ENCODE measurements at places on chromosomes 16 and 17.

DNA sequence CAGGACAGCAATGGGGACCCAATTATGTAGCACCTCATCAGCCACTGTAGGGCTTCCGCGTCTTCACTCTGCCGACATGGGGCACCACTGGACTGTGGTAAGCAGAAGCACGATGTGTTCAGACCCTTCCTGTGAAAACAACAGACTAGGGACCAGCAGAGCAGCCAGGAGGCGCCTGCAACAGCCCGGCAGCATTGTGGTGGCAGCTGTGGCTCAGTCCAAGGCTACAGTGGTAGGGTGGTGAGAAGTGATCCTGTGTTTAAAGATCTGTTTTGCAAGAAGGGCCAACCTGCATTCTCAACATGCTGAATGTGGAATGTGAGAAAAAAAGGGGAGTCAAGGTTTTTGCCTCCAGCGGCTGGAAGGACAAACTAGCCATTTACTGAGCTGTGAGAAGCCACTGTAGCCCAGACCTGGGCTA lies 80.8 kb downstream of the GAS7 start:
- DNase-seq = no peak

DNA sequence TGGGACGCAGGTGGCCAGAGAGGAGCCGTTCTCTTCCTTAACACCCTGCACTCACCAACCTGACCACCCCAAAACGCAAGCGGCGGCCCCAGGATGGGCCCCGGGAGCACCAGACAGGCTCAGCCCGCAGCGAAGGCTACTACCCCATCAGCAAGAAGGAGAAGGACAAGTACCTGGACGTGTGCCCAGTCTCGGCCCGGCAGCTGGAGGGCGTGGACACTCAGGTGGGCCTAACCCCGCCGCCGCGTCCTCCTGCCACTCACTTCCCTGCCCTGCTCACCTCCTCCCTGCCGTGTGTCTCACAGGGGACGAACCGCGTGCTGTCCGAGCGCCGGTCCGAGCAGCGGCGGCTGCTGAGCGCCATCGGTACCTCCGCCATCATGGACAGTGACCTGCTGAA lies 4.6 kb upstream of the HSD3B7 start:
- no peak for DNase-seq

DNA sequence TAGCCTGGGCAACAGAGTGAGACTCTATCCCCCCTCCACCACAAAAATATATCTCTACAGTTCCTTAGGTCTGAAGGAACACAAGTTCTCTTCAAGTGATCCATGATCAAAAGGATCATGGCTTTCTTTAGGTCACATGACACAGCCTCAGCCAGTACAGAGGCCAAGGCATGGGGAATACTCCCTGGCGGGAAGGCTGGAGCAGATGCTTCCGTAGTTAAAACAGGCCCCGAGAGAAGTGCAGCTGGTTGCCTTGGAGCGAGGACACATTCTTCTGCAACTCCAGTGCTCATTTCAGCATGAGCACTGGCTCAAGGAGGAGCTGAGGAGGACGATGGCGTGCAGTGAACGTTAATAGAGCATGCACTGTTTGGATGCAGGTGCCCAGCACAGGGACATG lies 13.5 kb downstream of the CDIP1 start:
- no peak for DNase-seq

GRCh38 chr17:78957128-78957527 lies 22.6 kb downstream of the LGALS3BP start:
- no peak for DNase-seq

DNA sequence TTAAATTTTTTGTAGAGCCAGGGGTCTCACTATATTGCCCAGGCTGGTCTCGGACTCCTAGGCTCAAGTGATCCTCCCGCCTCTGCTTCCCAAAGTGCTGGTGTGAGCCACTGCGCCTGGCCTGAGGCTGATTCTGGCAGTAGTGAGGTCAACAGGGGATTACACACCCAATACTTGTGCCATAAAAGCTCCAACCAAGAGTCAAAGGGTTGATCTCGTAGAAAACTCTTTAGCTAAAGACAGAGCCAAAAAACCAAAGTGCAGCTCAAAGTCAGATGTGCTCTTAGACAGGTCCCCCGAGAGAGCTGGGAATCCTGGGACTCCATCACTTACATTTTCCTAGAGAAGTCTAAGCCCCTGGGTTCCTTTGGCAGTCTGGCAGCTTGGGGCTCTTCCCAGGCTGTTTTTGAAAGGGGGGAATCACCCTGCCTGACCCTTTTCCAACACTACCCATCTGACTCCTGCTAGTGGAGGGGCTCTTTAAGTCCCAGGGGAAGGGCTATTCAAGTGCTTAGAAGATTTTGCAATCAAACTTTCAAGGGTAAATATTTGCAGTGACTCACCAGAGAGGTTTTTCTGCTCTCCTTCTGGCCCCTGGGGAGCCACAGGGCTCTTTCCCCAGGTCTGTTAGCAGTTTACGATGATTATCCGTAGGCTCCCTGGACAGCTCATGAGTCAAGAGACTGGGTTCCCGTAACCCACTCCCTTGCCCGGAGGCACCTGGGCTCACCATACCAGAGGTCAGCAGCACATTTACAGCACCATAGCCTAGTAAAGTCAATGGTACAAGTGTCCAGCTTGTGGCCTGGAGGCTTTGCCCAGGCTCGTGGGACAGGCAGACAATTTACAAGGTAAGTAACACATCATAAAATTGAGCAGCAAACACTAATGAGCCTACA lies 408.7 kb downstream of the SLC39A11 start:
- no peak for DNase-seq

GRCh38 chr17:2195729-2196128 lies 107.9 kb downstream of the SMG6 start:
- no peak for DNase-seq

DNA sequence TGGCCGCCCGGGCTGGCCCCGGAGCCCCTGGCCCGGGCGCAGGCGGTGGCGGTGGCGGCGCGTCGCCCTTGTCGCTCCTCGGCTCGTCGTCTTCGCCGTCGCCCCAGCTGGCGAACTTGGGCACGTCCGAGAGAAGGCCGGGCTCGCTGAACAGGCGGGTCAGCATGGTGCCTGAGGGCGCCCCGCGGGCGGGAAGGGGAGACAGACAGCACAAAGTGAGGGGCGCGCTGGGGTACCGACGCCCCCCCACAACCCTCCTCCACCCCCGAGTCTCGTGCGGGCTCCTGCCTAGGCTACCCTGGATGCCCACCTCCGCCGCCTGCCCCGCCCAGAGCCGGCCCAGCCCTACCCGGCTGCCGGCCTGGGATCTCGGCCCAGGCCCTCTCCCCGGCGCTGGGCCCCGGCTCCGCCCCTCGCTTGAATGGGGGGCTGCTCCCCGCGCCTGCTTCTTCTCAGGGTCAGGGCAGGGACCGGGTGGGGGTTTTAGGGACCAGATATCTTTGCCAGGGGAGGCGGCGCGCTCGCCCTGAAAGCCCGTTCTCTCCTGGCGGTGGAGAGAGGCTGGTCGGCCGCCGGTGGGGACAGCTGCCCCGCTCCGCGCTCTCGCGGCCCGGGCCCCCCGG lies 1.2 kb downstream of the NEUROD2 start:
- no peak for DNase-seq

GRCh38 chr16:27325736-27326135 lies 12.0 kb downstream of the IL4R start:
- DNase-seq = no peak

GRCh38 chr17:13240851-13241250 lies 223.0 kb upstream of the ELAC2 start:
- no peak for DNase-seq

DNA sequence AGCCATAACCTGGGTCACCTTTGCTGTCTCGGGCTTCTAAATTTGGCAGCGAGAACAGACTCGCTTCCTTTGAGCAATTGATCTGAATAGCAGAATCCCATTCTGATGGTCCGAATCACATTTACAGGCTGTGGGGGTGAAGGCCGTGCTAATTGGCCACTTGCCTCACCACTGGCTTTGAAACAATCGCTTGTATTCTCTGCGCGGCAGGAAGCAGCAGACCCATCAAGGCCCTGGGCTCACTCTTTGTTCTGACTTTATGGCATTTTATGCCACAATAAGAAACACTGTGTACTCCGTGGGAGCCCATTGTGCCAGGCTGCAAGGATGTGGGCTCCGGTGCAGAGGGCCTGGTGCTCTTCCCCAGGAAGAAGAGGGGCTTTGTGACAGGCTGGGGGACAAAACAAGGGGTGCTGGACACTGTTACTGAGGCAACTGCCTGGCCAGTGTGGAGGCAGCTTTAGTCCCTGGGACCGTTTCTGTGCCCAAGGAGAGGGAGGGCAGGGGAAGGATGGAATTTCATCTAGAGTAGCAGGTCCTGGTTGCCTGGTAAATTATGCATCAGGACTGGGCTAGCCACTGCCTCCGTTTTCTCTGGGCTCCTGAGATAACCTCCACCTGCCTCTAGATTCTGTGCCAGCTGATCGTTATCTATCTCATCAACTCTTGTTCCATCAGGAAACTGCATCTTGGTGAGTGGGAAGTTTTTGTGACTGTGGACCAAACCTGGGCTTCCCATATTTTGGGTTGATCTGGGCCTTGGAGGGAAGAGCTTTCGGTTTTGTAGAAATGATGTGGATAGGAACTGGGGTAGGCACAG lies 78.5 kb downstream of the MRC2 start:
- DNase-seq = no peak

- no peak for DNase-seq
Observed at GRCh38 chr17:77894126-77894956, 64.2 kb upstream of the TNRC6C start.

- no peak for DNase-seq
Observed at GRCh38 chr16:67339453-67339852, 12.8 kb downstream of the LRRC36 start.

GRCh38 chr17:56431736-56432135 lies 161.8 kb upstream of the NOG start:
- DNase-seq = no peak

GRCh38 chr17:48595278-48595999 lies 1.9 kb upstream of the HOXB5 start:
- no peak for DNase-seq

DNA sequence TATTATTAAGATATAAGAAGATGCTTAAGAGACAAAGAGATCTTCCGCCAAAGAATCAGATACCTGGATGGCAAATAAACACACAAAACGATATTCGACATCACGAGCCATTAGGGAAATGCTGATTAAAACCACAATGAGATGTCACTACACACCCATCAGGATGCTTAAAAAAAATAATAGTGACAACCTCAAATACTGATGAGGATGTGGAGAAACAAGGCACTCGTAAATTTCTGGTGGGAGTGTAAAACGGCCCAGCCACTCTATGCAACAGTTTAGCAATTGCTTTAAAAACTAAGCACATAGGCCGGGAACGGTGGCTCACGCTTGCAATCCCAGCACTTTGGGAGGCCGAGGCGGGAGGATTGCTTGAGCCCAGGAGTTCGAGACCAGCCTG lies 39.4 kb downstream of the TBC1D16 start:
- DNase-seq = no peak

- DNase-seq = no peak
Observed at GRCh38 chr16:87127061-87127765, 190.0 kb downstream of the C16orf95 start.

- DNase-seq = no peak
Observed at GRCh38 chr16:89661215-89661614, 3.6 kb downstream of the SPATA33 start.

- no peak for DNase-seq
Observed at GRCh38 chr17:6627019-6627418, 13.5 kb downstream of the KIAA0753 start.

DNA sequence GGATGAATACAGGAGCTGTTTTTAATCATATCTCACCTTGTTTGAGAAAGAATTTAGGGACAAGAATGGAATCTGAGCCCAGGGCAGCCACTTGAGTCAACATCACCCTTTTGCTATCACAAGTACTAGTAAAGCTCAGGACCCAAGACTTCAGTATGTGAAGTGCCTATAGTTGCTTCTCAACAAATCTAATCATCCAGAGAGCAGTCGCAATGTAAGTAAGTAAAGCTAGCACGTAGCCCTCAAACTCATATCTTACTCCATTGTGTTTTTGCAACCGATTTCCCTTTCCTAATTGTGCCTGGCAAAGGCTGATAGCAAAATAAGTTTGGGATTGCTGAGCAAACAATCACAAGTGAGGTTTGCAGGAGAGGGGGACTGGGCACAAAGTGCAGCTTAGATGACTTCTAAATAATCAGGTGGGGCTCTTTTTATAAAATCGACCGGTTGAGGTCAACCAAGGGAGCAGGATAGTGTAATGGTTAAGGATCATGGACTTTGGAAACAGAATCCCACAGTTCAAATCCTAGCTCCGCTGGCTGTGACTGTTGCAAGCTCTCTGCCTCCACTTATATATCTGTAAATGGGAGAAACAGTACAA lies 13.0 kb downstream of the TOB1 start:
- DNase-seq = no peak

GRCh38 chr16:25750488-25751216 lies 58.9 kb downstream of the HS3ST4 start:
- DNase-seq = no peak

GRCh38 chr17:8884336-8884990 lies 17.0 kb upstream of the PIK3R6 start:
- no peak for DNase-seq

DNA sequence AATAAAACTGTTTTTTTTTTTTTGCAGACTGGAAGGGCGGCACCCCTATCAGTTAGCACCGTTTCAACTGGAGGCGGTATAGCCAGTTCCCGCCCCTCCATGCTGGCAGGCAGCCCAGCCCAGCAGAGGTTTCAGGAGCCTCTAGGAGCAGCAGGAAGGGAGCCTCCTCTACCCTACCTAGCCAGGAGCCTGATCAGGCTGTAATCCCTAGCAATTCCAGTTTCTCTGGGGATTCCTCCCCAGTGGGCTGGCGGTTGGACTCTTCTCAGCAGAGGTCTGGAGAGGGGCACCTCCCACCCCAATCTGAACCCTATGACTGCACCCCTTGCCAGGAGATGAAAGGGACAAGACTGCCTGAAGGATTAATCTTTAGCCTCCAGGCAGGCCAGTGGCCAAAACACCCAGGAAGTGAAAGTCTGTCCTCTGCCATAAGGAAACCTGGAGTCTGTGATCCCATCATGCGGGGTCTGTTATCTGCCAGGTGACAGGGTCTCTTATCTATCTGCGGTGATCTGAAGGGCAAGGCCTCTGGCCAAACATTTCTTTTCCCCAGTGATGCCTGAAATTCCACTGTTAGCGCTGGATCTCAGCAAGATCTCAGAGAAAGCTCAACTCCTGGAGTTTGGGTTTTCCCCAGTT lies 4.9 kb upstream of the CDH1 start:
- DNase-seq = no peak

- DNase-seq = no peak
Observed at GRCh38 chr17:14940108-14940937, 324.8 kb downstream of the PMP22 start.

GRCh38 chr16:21673469-21673868 lies 9.7 kb downstream of the OTOA start:
- DNase-seq = no peak

Data from stimulated activated CD4-positive, alpha-beta T cell treated with anti-CD3 and anti-CD28 coated beads, Interleukin-1b, Interleukin-23, amount 100 ng/mL, for 24 hours (primary cell).